ENCODE measurements at places on chromosomes 7 and 10. TPM values are rescaled to one million over a fixed set of nuclear protein-coding genes. Genes with fewer than 3 reads are reported as not detected.

- peak; percentile 11 for DNase-seq
Measured at GRCh38 chr10:79379512-79380124, 32.3 kb downstream of the PPIF start.

- DNase-seq = no peak
Measured at GRCh38 chr7:135659159-135659846, 3.0 kb upstream of the STMP1 start.

GRCh38 chr10:45550903-45551786 is 121.4 kb downstream of the ZFAND4 start:
- no peak for DNase-seq

- no peak for DNase-seq
Measured at GRCh38 chr7:94510582-94511496, 1.2 kb downstream of the CASD1 start.

DNA sequence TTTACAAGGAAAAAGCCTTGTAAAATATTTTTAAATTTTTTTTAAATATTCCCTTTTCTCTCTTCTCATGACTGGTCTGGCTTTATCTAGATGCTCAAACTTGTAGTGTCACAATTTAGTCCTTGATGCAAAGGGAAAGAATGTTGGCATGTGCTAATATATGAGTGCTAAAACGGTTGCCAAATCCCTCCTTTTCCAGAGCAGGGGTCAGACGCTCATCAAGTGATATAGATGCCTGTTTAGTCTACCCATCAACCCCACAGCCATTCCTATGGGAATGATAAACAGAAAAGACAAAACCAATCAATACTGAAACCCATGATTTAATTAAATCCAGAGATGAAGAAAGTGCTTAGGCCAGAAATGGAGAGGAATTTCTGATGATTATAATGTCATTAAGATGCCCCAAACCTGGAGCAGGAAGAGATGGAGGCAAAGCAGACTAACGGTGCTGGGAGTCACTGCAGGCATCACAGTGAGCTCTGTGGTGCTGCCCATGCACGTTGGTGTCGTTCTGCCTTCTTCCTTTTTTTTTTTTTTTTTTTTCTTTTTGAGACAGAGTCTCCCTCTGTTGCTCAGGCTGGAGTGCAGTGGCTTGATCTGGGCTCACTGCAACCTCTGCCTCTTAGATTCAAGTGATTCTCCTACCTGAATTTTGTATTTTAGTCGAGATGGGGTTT is 210.1 kb upstream of the STK17A start:
- no peak for DNase-seq

- no peak for DNase-seq
Measured at GRCh38 chr10:127872011-127872761, 20.6 kb downstream of the CLRN3 start.

GRCh38 chr10:102677331-102678067 is 33.2 kb downstream of the TRIM8 start:
- no peak for DNase-seq

GRCh38 chr7:114662002-114662677 is 247.5 kb downstream of the FOXP2 start:
- no peak for DNase-seq

DNA sequence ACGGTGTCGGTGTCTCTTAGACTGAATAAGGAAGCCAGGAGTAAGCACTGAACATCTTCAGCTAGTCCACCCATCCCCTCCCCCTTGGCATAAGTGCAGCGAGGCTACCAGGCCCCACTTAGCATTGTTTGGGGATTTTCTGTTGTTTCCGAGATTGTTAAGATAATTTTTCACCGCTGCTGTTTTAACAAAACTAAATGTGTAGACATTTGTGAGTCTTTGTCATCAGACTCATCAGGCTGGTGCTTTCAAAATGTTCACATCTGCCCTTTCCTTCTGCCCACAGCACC is 21.0 kb upstream of the GOT1 start:
- no peak for DNase-seq

DNA sequence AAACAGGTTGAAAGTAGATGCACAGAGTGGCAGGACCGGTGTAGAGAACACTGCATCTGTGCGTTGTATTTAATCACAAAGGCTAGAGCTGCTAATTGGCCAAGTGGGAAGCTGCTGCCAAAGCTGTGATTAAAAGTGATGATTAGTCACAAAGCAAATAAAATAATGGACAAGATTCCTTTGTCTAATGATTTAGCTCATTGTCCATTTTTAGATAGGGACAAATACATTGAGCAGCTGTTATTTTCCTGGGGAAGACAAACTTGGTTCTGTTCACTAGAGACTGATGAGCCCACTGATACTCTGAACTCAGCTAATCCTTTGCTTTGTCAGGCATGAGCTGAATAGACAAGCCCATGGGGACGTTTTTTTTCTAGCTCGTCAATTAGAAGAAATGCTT is 19.7 kb downstream of the UBE3C start:
- no peak for DNase-seq

GRM3 gene
- total RNA-seq = not detected

GRCh38 chr7:47707583-47707982 is 125.7 kb upstream of the TNS3 start:
- DNase-seq = no peak

DNA sequence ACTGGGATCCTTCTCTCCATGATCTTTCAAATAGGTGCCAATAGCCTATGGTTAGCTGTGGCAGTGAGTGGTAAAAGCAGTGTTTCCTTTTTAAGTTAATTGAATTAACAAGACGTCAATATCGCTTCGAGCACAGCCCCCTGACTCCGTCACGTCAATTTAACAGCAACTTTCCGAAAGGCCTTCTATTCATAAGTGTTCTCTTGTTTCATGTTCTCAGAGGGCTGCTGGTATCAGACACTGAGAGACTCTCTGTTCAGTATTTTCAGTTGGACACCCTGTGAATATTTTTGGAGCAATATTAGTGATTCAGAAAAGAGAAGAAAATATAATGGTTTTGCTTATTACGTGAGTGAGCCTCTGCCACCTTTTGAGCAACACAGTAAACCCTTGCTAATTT is 174.2 kb upstream of the INSYN2A start:
- DNase-seq = no peak

- peak; percentile 24 for DNase-seq
Measured at GRCh38 chr7:92835851-92836488, 403 bp downstream of the CDK6 start.

GRCh38 chr7:138235207-138235606 is 158.9 kb downstream of the AKR1D1 start:
- DNase-seq = peak; percentile 27

TDRD1 gene
- total RNA-seq = 0.51 TPM

DNA sequence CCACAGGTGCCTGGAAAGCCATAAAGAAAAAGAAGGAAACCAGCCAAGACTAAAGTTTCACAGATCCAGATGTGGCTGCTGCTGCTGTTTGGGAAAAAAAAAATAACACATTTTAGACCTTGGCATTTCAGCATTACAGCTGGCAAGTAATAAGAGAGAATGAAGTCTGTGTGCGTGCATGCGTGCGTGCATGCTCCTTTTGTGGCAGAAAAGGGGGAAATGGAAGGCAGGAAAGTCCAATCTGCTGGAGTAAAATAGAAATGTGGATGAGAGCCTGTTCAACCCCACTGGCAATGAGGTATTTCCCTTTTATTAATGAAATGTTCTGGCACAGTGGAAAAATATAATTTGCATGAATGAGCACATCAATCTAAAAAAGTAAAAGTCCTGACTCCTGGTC is 137.0 kb upstream of the SEMA3A start:
- DNase-seq = no peak

IQUB gene
- 0.55 TPM for total RNA-seq

DNA sequence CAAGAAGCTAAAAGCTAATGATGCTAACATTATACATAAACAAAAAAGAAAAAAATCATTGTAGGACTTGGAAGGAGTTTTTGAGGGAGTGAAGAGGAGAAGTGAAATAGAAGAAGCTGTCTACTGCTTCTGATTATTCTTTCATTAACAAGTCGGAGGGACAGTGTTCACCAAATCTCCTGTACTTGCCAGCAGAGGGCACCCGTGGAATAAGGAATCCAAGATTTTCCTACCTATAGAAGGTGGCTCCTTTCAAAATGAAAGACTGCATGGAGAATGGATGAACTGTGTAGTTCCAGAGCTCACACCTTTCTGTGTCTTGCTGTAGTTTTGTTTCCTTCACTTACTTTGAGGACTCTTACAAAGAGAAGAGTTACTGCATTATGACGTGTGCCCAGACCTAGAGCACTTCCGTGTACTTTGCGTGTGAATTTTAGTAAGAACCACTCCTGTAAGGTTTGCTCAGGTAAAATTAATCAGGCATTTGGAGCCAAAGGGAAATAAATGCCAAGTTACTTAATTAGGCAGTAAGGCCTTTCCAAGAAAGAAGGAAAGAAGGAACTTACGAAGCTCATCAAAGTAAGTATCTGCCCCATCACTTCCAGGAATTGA is 145.1 kb downstream of the SEMA3D start:
- peak; percentile 40 for DNase-seq

DNA sequence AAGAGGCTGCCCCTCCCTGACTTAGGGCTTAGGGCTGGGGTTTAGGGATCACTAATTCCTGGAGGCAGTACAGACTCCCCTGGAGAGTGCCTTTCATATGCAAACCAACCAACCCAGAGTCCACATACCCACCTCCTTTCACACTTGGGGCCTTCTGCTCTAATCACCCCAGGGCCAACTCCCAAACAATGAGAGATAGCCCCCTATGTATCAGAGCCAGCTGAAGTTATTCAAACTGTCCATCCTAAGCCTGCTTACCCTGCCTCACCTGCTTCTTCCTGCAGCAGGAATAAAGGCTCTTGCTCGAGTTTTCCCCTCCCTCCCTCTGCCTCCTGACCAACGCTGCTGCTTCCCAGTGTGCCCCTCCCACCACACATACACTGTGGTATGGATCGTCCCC is 51.8 kb upstream of the SLC35G1 start:
- DNase-seq = no peak

GRCh38 chr7:30625283-30625682 is 30.6 kb downstream of the GARS1 start:
- DNase-seq = no peak

AKR1C3 gene
- total RNA-seq = 27.5 TPM

DNA sequence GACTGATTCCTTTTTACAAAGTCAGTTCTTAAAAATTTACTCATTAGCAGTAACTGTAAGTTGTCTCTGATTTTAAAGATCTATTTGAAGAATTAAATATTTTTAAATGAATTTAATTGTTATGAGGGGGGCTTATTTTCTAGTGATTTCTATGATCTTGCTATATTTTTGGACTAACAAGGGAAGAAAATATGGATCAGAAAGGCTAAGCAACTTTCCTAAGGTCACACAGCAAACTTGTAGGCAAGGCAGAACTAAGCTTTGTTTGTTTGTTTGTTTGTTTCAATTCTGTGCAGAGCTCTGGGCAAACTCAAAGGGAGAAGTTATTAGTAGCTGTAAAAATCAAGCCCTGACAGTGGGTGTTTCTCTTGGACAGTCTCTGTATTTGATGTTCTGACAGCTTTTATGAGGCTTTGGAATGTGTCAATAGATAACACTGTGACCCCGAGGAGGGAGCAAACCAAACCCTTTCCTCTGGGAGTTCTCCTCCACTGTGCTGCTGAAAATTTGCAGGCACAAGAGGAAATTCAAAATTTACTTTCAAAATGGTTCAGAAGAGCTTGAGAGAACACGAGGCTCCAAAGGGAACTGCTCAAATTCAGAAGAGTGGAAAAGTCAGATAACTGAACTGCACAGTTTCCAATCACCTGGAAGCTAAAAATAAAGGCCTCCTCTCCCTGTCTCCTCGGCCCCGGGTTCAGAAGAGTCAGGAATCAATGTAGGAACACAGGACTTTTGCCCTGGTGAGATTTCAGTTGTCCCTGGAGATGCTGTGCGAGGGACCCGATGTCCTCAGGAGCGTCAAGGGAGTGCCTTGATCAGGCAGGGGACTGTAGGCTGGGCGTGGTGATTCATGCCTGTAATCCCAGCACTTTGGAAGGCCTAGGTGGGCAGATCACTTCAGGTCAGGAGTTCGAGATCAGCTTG is 325.7 kb downstream of the GATA3 start:
- no peak for DNase-seq

IL15RA gene
- 6.9 TPM for total RNA-seq

WNT8B gene
- total RNA-seq = 0.37 TPM

DNA sequence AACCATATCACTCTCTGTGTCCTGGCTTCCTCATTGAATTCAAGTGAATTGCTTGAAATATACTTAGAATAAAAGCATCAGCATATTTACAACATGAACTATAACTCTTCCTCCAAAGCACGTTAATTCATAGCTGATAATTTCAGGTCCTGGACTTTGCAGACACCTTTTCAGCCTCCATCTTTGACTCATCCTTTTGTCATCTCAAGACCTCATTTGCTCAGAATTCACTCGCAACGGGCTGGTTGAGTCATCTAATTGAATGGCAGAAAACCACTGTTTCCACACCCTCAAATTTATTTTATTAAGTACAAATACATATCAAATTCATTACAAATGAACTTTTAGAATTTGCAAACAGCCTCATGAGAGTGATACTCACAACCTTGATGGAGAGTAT is 545.7 kb downstream of the GATA3 start:
- no peak for DNase-seq

- no peak for DNase-seq
Measured at GRCh38 chr10:88526501-88527105, 56.5 kb downstream of the RNLS start.

DNA sequence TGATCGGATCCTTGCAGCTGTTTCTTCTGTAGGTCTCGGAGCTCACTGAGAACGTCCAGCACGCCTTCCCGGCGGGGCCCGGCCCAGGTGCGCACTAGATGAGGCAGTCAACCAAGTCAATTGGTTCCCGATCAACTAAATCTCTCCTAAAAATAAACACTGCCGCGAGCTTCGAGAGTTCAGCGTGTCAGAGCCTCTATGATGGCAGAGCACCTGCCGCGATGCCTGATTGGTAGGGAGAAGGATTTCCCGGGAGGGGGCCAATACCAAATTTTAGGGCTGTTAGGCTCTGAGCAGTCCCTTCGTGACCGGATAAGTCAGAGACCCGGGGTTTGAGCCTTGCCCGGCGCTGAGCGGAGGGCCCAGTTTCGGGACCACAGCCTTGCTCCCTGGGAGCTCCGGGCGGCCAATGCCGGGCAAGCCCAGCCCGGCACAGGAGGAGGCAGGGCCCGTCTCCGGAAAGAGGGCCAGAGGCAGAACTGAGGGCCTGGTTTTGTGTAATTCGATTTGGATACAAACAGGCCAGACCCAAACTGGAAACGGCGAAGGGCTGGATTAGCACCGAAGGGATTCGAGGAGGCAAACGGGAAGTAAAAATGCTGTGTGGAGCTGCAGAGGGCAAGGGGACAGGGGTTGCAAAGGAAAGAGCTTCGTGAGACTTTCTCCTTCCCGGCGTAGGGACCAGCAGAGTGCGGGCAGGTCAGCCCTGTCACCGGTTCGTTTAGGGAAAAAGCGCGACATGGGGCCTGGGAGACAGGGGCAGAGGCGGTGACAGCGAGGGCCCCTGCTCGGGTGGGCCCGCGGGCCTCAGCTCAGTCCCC is 569 bp downstream of the SLC26A5 start:
- peak; percentile 28 for DNase-seq

Data from pancreas (tissue), 10 donors.